ENCODE measurements at places on chromosomes 7 and 10. TPM values are rescaled to one million over a fixed set of nuclear protein-coding genes. Genes with fewer than 3 reads are reported as not detected.

Gene CDC14C
- total RNA-seq: not detected

Gene OPN1SW
- total RNA-seq: not detected

Gene ARPC1B
- 408 TPM for total RNA-seq

Gene LRRC17
- total RNA-seq: 0.21 TPM

Gene SH3PXD2A
- total RNA-seq: 8.5 TPM

Gene GATAD1
- total RNA-seq: 11.4 TPM

DNA sequence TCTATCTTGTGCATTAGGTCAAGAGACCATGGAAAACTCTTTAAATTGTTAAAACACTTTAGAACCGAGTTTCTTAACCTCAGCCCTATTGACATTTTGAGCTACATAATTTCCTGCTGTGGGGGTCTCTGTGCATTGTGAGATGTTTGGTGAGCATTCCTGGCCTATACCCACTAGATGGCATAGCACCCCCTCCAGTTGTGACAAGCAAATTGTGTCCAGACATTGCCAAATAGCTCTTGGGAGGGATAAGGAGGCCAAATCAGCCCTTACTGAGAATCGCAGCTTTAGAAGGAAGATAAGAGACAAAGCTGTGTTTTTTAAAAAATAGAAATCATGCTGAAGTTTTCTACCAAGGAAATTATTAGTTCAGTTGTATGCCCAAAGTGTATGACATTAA lies 1158.5 kb upstream of the C7orf33 start:
- H3K4me1 ChIP-seq: no peaks in the 10 kb centered on the region
- no peak overlapping the region for H3K27ac ChIP-seq
- H3K36me3 ChIP-seq: no peaks in the 10 kb centered on the region
- no peaks in the 10 kb centered on the region for H3K27me3 ChIP-seq
- no peak for DNase-seq
- H3K4me3 ChIP-seq: no peak overlapping the region

DNA sequence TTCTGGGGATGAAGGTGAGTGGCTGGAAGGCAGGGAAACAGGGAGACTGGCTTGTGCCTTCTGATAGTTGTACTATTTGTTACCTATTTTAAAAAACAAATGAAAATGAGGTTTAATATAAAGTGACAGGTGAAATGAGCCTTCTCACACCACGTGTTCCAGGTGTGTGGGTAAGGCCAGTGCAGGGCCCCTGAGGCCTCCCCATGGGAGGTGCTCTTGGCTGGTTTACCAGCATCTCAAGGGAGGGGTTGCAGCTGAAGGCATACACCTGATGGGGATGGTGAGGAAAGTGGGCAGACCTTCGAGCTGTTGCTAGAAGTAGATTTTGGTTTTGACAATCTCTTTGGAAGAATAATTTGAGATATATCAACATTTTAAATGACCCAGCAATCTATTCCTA lies 103.6 kb downstream of the ARHGAP22 start:
- peaks cover 4% of the 10 kb centered on the region for H3K27me3 ChIP-seq
- no peaks in the 10 kb centered on the region for H3K36me3 ChIP-seq
- no peak for DNase-seq
- H3K4me1 ChIP-seq: no peaks in the 10 kb centered on the region
- H3K27ac ChIP-seq: no peak overlapping the region

DNA sequence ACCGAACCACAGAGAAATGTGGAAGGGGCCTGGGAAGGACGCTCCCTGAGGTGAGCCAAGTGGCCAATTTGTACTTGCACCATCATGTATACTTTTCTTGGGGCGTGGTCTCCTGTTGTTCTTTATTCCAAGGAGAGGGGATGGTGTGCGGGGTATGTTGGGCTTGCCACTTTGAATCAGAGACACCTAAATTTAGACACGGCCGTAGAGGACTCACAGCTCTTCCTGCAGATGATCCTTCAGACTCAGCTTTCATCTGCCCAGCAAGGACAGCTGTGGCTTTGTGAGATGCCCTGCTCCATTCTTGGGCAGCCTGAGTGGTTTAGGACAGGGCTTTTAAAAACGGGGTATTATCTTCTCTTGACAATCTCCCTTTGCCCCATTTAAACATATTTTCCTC lies 473.2 kb downstream of the REEP3 start:
- H3K4me1 ChIP-seq: no peaks in the 10 kb centered on the region
- no peaks in the 10 kb centered on the region for H3K27me3 ChIP-seq
- H3K27ac ChIP-seq: no peak overlapping the region
- no peak for DNase-seq
- H3K4me3 ChIP-seq: no peak overlapping the region

- no peak overlapping the region for H3K4me3 ChIP-seq
- no peak overlapping the region for H3K27ac ChIP-seq
- H3K4me1 ChIP-seq: peaks cover 5% of the 10 kb centered on the region
- H3K27me3 ChIP-seq: peaks cover 3% of the 10 kb centered on the region
- DNase-seq: peak; percentile 35
- no peaks in the 10 kb centered on the region for H3K36me3 ChIP-seq
Observed at GRCh38 chr7:50696810-50697582, 85.7 kb downstream of the GRB10 start.

DNA sequence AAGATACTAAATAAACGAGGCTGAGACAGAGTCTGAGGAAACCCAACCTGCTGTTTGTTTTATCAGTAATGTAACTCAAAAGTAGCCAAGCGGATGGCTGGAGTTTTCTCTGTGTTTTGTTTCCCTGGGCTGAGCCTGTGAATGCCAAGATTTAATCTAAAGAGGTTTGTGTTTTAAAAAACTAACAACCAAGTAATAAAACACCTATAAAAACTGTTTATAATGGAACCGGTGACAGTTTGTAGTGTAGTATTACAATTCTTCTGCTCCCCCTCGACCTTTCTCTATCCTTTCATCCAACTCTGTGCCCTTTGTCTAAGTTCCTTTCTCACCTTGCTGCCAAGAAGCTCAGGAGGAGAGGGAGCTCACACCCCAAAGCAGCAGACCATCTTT lies 2.6 kb upstream of the KAT6B start:
- H3K36me3 ChIP-seq: peaks cover 3% of the 10 kb centered on the region
- H3K4me3 ChIP-seq: peak overlapping the region; percentile 88
- peaks cover 49% of the 10 kb centered on the region for H3K4me1 ChIP-seq
- DNase-seq: no peak
- no peaks in the 10 kb centered on the region for H3K27me3 ChIP-seq
- H3K27ac ChIP-seq: peak overlapping the region; percentile 93

GRCh38 chr10:91140995-91141549 lies 79.4 kb upstream of the PCGF5 start:
- H3K4me1 ChIP-seq: peaks cover 7% of the 10 kb centered on the region
- no peak overlapping the region for H3K4me3 ChIP-seq
- DNase-seq: no peak
- no peak overlapping the region for H3K27ac ChIP-seq
- no peaks in the 10 kb centered on the region for H3K36me3 ChIP-seq

- no peak overlapping the region for H3K27ac ChIP-seq
- no peak for DNase-seq
- peaks cover 20% of the 10 kb centered on the region for H3K27me3 ChIP-seq
Observed at GRCh38 chr10:77160679-77161078, 476.9 kb downstream of the KCNMA1 start.

GRCh38 chr10:98380493-98381339 lies 34.3 kb downstream of the PYROXD2 start:
- H3K27me3 ChIP-seq: peaks cover 1% of the 10 kb centered on the region
- no peak for DNase-seq
- no peak overlapping the region for H3K27ac ChIP-seq
- H3K4me1 ChIP-seq: no peaks in the 10 kb centered on the region
- H3K36me3 ChIP-seq: no peaks in the 10 kb centered on the region

- H3K36me3 ChIP-seq: peaks cover 65% of the 10 kb centered on the region
- peaks cover 86% of the 10 kb centered on the region for H3K4me1 ChIP-seq
- peak overlapping the region; percentile 44 for H3K27ac ChIP-seq
- H3K27me3 ChIP-seq: no peaks in the 10 kb centered on the region
- no peak overlapping the region for H3K4me3 ChIP-seq
Observed at GRCh38 chr7:92639966-92640365, 49.8 kb upstream of the FAM133B start.

DNA sequence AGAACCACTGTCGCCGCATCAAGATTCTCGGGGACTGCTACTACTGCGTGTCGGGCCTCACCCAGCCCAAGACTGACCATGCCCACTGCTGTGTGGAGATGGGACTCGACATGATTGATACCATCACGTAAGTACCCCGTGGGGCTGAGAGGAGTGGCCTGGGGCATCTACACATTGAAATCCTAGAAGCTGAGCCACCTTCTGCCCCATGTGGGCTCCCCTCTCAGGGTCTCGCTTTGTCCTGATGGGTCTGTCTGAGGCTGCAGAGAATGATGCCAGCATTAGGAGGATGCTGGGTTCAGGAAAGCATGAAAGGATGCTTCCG lies 74.5 kb downstream of the ADCY1 start:
- H3K4me1 ChIP-seq: peaks cover 6% of the 10 kb centered on the region
- no peaks in the 10 kb centered on the region for H3K27me3 ChIP-seq
- H3K27ac ChIP-seq: no peak overlapping the region
- no peaks in the 10 kb centered on the region for H3K36me3 ChIP-seq

All from activated CD8-positive, alpha-beta T cell treated with anti-CD3 and anti-CD28 coated beads, Interleukin-2, amount 10 ng/mL, durations not matched to agents 7 days and 5 days (primary cell).